Activated naive CD8-positive, alpha-beta T cell treated with anti-CD3 and anti-CD28 coated beads for 36 hours (primary cell): ENCODE measurements at places on chromosomes 5 and 9.

DNA sequence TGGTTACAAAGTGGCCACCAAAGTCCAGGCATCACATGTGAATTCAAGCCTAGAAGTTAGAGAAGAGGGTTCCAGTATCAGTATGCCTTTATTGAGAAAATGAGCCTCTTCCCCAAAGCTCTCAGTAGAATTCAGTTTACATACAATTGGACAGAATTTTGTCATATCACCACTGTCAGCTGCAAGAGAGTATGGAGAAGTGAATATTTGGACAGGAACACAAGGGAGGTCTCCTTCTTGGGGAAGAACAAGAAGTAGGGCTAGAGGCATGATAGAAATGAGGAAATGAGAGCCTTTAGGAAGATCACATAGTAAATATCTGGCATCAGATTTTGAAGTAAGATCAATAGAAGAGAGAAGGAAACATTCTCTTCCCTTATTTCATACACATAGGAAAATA is 27.8 kb upstream of the VLDLR start:
- DNase-seq = no peak

- no peak for DNase-seq
Measured at GRCh38 chr5:147169901-147170300, 64.9 kb upstream of the STK32A start.

DNA sequence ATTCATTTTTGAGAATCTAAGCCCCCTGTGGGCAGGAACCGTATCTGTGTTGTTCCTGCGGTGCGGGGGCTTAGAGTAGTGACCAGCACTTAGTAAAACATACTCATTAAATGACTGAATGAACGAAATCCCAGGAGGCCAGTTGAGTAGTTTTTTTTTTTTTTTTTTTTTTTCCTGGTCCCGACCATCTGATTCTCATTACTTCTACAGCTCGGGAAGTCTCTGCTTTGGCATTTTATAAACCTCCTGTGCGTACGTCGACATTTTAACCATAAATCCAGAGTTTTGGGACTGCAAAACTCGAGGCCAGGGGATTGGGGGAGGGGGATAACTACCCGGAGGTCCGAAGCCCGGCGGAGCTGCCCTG is 31.5 kb upstream of the SPRY4 start:
- DNase-seq = no peak

DNA sequence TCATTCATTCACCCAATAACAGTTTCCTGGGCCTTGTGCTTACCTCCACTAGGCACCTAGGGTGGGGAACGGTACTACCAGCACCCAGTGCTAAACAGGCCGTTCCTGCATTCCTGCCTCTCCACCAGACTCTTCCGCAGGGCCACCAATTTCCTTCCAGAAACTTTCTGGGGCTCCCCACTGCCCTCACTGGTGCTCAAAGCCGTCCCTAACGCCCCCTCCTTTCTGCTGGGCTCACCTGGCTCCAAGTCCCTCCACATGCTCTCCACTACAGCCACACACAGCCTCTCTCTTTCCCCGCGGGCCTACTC is 1.4 kb downstream of the PHF19 start:
- DNase-seq = no peak

DNA sequence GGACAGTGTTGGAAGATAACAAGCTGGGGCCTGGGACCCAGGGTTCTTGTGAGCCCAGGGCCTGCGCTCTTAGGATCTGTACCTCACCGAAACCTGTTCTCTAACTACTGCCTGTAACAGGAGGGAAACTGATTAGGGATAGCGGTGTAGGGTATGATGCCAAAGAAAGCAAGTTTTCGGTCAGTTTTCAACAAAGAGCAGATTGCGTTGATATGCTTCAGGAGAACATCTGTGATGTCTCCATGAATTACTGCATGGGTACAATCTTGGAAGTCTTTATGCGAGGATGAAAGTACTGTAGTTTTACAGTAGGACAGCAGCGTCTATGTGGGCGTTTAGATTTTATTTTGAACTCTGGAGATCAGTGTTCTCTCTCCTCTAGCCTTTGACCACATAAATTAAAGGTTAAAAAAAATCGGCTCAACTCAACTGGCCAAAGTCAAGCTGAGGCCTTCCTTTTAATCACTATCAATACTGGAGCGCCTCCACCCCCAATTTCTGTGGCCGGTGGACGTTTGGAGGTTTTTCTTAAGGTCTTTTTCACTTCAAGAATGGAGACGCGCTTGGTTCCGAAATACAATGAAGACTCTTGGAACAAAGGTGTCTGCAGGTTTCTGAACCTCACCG is 3.0 kb downstream of the NFIL3 start:
- DNase-seq = no peak

DNA sequence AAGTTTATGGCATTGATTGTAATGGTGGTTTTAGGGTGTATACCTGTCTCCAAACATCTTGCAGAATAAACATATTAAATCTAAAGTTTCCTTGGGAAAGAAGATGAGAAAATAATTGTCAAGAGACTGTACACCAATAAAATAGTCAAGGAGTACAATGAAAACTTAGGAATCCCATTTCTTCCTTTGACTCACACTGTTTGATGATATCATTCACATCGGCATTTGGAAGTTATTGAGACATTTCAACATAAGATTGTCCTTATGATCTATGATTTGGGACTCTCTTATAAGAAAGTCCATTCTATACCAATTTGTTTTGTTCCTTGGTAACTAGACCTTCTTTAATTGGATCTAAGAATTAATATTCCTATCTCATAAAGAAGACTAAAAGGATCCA is 482.7 kb downstream of the RAB3C start:
- no peak for DNase-seq

DNA sequence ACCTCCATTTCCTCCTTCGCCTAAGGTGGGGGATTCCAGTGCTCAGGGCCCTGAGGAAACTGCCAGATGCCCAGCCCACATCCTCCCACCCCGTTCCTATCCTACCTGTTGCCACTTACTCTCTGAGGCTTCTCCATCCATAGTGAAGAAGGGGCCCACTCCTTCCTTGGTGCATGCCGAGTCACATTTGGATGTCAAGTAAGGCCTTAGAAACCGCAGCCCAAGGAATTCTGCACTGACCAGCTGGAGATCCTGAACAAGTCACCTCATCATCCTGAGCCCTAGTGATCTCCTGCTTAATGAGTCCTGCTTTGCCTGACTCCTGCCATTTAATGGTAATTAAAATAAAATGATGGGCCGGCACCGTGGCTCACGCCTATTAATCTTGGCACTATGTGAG is 6.7 kb upstream of the TNIP1 start:
- no peak for DNase-seq

GRCh38 chr5:169302491-169303118 is 1.7 kb upstream of the SLIT3 start:
- DNase-seq = peak; percentile 47

- no peak for DNase-seq
Measured at GRCh38 chr9:133090752-133091385, 29.1 kb downstream of the CEL start.

GRCh38 chr9:126743041-126743440 is 61.8 kb upstream of the ZBTB43 start:
- no peak for DNase-seq

DNA sequence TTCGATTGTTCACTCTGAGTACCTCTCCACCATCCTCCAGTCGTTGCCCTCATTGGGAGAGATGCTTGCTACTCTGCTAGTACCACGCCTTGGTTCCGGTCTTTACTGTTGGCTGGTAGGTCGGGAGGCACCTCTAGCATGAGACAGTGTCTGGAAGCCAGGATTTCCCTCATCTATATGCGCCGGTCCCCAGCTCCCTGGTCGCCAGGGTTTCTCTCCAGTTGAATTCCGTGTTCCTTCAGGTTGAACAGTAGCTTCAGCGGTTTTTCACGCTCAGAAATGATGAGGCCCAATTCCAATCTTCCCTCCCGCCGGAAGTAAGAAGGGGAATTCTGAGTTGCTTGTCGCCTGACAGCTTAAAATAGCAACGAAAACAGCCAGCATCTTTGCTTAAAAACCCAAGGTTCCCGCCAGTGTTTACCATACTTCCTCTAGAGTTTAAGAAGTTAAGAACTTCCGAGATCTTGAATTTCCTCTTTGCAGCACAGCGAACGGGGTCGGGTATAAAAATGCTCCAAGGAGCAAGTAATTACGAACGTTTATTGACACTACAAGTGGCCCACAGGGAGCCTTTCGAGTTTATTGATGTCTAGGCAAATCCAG is 1.3 kb upstream of the ST8SIA4 start:
- peak; percentile 61 for DNase-seq

DNA sequence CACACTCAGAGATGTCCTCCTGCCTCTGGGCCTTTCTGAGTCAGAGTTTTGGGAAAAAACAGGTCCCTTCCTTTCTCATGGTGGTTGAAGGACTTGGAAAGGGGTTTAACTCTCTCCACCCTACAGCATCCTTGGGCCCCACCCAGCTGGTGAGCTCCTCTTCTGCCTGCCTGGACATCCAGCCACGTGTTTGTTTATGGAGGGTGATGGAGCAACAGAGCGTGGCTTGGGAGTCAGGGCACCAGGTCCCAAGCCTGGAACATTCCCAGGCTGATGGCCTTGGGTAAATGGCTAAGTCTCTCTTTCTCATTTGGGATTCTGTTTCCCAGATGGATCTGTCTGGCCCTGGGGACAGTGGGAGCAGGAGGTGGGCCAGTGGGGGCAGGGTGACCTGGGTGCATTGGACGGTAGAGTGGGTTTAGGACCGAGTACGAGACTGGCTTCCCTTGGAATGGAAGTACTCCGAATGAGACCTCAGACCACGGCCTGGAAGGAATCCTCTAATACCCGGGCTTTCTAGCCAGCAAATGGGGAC is 141.1 kb upstream of the IRX2 start:
- no peak for DNase-seq

- DNase-seq = no peak
Measured at GRCh38 chr9:74755355-74755754, 132.4 kb downstream of the TRPM6 start.

DNA sequence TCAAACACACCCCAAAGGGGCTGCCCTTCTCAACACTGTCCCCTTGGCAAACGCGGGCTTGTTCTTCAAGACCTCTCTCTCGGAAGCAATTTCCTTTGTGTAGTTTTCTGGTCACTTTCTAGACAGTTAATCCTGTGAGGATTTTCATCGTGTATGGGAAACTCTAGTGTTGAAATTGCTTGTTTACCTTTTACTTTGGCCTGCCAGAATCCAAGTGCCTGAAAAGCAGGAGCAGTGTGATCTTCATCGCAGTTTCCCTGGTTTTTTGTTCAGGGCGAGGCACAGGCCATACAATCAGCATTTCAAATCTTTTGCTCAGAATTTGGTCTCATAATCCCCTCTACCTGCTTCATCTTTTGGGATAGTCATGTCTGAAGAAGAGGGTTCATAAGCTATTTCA is 115.7 kb upstream of the C9orf72 start:
- no peak for DNase-seq

DNA sequence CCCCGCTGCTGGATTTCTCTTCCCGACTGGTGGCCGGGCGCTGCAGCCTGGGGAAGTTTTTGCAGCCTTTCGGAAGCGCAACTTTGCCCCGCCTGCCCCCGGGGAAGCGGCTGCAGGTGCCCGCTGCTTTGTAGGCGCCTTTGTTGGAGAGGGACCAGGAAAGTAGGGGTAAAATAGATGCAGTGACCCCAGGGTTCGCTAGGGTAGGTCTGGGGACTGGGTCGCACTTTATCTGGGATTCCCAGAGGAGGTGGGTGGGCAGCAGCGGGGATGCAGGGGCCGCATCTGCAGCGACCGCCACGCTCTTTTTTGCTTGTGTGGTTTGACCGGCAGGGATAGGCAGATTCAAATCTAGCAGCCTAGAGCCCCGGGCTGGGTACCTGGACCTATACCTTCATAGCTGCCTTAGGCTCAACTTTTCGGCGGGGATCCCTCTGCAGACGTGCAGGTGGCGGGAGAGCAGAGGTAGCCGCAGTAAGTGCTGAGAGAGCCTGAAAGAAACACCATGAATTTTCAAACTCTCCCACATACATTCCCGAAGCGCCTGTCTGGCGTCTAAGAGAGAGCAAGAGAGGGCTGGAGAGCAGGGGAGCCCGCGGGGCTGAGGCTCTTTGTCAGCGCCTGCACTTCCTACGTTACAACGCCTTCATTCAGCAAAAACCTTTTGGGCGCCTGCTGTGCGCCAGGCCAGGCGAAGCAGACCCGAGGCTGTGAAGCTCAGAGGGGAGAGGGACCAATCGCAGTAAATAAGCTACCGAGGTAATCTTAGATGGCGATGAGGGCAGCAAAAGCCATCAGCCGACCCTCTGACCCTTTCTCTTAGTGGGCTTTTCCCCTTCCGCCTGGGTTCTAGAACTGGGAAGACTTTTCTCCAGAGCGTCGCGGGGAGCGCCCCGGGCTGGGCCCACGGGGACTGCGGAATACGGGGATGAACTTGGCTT is 642 bp downstream of the SV2C start:
- DNase-seq = peak; percentile 16
